Activated CD4-positive, alpha-beta T cell treated with anti-CD3 and anti-CD28 coated beads for 48 hours (primary cell): ENCODE measurements at places on chromosomes 2 and 18.

GRCh38 chr2:31207790-31208189 lies 9.5 kb downstream of the CAPN14 start:
- no peak for DNase-seq

GRCh38 chr2:157262248-157262647 lies 4.7 kb downstream of the GALNT5 start:
- no peak for DNase-seq

- no peak for DNase-seq
These were observed 19.2 kb downstream of the FMNL2 start for GRCh38 chr2:152354069-152354755.

DNA sequence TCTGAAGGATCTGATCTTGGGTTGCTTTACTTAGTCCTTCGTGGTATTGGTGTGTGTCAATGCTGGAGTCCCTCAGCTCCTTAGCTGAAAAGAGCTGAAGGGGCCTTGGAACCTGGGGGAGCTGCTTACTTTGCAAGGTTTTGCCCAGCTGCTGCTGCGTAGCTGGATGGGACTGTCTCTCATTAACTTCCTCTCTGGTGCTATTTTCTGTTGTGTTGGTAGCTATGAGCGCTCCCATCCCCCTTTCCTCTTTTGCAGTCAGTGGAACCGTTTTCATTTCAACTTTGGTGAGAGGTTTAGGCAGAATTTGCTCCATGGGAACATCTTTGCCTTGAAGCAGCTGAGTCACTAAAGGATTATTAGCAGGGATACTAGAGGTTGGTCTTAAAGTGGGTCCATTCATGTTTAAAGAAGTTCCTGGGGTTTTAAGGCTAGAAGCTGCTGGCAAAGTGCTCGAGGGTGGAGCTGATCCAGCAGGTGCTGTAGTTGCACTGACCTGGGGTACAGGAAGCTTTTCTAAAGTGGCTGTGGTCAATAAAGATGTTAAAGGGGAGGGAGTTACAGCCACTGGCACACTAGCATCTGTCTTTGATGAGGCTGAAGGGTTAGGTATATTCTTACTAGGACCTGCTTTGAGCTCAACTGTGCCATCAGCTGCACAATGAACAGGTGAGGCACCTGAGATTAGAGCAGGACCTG lies 69.9 kb upstream of the DTNB start:
- DNase-seq = no peak

DNA sequence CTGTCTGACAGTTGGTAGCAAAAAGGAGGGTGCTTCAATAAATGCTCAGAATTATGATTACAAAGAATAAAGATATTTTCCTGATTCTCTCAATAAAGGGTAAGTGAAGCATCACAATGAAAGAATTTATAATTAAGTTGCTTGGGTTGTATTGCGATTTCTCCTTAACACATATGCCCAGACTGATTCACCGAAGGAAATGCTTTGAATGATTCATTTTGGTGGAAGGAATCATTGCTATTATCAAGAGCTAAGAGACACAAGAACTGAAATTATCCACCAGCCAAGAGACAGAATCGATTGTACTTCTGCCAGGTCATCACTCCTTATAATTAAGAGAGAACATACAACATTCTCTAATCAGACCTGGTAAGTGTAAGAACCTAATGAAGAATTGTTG lies 301.4 kb downstream of the NR4A2 start:
- no peak for DNase-seq

DNA sequence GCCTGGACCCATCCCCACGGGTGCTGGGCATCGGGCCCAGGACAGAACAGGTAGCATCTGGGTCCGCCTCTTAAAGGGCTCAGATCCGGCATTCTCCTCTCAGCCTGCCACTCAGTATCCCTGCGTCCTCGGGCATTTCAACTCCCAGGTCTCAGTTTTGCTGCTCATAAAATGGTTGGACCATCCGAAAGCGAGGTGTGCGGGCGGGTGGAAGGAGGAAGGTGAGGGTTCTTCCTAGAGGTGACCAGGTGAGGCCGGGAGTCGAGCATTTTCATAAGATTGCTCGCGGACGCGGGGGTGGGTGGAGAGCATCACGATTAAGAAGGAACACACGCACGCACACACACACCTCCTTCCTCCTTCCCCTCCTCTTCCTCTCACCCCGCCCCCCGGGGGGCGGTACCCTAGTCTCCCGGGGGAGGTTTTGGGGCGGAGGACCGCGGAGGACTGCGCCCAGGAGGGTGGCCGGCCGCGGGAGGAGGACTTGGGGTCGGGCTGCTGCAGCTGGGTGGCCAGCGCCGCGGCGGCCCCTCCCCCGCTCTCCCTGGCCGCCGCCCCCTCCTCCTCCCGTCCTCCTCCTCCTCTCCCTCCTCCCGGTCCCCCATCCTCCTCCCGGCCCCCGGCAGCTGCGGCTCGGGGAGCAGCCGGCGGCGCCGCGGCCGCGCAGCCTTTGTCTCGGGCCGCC lies 97.9 kb upstream of the GPR45 start:
- peak; percentile 51 for DNase-seq

DNA sequence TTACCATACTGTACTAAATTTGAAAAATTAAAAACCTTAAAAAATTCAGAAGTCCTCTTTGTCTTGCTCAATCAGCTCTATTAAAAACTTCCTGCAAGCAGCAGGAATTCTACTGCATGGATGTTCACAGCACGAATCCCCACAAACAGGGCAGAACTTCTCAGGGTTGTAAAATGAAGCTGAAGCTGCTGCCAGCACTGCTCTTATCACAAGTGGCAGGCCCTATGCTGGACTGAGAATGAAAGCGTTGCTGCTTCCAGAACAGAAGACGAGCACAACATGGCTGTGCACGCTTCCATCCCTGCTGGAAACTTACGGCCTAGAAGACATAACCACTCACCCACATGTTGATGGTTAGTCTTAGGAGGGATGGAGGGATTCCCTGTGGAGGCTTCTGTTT lies 134.0 kb downstream of the RAB3GAP1 start:
- DNase-seq = no peak

DNA sequence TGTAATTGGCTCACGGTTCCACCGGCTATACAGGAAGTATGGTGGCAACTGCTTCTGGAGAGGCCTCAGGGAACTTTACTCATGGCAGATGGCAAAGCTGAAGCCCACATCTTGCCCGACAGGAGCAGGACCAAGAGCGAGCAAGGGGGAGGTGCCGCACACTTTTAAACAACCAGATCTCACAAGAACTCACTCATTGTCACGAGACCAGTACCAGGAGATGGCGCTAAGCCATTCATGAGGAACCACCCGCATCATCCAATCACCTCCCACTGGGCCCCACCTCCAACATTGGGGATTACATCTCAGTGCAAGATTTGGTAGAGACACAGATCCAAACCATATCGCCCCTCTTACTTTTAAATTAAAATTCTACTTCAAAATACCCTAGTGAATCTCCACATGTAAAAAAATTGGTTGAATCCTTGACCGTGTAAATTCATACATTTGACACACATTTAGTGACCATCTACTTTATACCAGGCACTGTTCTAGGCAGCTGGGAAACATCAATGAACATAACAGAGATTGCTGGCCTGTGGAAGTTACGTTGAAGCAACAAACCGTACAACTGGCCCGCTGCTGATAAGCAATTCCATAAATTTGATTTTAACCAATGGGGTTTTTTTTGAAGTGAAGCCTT lies 87.6 kb downstream of the ALPK2 start:
- peak; percentile 66 for DNase-seq

- no peak for DNase-seq
These were observed 123.2 kb upstream of the FZD5 start for GRCh38 chr2:207892716-207893402.

DNA sequence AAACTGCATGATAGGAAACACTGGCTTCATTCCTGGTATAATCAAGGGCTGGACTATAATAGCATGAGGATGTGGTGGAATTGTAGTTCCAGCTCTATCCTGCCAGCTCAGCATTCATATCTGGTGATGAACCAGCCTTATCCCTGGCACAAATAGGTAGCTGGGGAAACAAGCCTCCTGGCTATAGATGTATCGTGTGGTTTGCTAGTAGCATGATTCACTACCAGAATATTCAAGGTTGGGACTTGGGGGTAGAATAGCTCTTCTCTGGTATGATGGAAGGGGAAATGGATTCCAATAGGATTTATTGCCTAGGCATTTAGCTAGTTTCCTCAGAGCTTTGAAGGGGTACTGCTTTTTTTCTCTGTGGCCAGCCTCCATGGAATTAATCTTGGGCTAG lies 532.8 kb downstream of the FBXO15 start:
- no peak for DNase-seq

DNA sequence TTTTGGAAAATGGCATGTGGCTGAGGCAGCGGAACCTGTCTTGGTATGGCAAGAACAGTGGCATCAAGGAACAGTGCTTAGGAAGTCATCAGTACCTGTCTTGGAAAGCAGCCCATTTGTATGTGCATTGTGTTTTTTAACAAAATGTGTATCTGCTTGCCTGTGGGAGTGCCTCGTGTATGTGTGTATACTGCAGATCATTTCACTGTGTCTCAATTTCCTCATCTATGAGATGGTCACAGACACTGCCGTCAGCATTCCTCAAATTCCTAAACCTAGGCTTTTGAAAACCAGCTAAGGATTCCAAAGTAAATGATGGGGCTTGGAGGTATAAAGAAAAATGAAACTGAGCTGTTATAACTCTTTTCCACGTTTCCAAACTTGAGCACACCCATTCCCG lies 441.3 kb downstream of the RND3 start:
- DNase-seq = no peak

- no peak for DNase-seq
These were observed 165.5 kb upstream of the SALL3 start for GRCh38 chr18:78813936-78814710.

DNA sequence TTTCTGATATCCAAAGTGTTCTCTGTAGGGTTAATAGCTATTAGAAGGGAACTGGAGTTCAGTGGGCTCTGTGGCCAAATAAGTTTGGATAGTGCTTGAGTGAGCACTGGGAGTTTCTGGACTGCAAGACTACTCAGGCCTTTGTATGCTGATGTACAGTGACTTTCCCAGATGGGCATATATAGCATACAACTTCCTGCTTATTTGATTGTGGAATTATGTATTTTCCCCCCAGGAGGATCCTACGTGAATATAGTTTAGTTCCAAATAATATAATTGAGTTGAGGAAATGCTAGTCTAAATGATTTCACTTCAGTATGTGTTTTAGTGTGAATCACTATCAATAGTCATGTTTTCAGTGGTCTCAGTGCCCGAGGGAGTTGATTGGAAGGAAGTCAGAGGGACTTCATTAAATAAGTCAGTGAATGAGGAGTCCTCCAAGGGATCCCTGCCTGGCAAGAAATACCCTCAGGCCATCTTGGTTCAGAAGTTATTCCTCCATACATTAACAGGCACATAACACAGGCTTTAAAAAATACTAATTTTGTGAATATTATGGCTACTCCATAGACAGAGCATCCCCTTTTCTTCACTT lies 251.4 kb downstream of the PRKCE start:
- no peak for DNase-seq

GRCh38 chr18:22309191-22309590 lies 108.5 kb downstream of the CTAGE1 start:
- DNase-seq = no peak

GRCh38 chr2:218344090-218344754 lies 12.4 kb upstream of the CATIP start:
- DNase-seq = no peak

- DNase-seq = no peak
These were observed 23.3 kb downstream of the TTC32 start for GRCh38 chr2:19878268-19879046.

- no peak for DNase-seq
These were observed 291.2 kb upstream of the DDX18 start for GRCh38 chr2:117523267-117523666.

- DNase-seq = no peak
These were observed 224.1 kb upstream of the CCDC150 start for GRCh38 chr2:196415384-196415783.

DNA sequence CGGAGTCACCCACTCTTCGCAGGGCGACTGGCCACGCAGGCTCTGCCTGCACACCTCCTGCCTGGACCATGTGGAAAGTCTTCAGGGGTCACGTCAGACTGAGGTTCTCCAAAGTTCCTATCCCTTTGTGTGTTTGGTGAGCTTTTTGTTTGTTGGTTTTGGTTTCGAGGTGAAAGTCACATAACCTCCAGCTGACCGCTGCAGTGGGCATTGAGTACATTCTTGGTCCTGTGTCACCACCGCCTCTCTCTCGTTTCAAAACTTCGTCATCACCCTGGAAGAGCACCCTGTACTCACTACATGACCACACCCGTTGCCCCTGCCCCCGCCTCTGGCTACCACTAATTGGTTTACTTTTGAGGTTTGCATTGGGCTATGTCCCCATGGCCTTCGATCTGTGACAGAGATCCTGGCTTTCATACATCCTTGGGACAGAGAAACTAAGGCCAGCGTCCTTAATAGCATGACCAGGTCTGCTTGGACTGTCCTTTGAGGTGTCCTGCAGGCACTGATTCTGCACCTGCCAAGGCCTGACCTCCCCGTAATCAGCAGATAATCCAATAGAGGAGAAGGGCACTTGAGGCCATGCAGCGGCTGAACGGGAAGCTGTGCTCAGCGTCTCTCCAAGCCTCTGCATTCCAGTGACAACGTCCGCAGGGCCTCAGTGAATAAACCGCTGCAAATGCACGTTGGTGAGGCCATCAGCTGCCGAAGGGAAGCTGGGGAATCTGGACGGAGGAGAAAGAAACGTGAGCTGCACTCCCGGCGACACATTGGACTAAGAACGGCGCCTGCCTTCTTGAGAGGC lies 46.8 kb downstream of the SH3BP4 start:
- DNase-seq = no peak

- no peak for DNase-seq
These were observed 198.3 kb upstream of the SLC35G4 start for GRCh38 chr18:11411048-11411447.

DNA sequence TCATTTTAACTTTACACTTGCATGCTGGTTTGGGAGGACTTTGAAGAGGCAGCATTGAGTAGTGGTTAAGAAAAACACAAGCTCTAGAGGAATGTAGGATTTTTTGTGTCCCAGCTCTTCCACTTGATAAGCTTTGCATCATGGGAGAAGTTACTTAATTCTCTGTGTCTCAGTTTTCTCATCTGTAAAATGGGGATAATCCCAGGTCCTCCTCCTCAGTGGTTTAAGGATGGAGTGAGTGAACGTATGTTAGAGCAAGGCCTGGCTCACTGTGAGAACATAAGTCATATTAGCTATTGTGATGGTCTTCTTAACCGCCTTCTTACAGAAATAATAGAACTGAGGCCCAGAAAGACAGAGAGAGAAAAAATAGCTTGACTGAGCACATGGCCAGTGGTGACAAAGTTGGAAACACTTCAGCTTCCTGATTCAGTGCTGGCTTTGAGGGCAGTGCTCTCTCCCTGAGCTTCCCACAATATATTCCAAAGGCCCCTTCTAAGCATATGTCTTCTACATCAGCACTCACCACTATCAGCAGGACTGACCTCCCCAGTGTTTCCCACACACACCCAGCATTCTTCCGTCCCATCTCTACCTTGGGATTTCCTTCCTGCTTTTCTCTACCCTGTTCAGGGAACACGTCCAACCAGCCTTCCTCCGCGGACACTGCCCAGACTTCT lies 214.9 kb upstream of the TNP1 start:
- no peak for DNase-seq

- DNase-seq = no peak
These were observed 420 bp downstream of the PIGN start for GRCh38 chr18:62186499-62186773.

DNA sequence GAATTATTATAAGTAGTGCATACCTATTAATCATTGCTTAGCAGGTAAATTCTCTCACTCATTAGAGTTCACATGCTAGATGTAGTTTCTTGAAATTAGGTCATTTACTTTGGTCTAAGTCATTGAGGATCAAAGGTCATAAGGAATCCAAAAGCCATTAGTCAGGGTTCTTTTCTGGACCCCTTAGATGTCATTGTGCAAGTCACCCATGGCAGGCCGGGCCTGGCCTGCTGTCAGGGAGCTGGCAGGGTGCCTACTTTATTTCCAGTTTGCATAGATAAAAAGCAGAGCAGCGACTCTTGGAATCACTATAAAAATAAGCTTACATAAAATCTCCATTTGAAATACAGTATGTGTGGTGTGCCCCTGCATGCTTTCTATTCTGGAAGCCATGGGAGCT lies 91.3 kb downstream of the MEIS1 start:
- no peak for DNase-seq
